ENCODE measurements at places on chromosomes 1 and 21.

- no peak for DNase-seq
Observed at GRCh38 chr1:46437723-46438122, 43.6 kb downstream of the FAAH start.

DNA sequence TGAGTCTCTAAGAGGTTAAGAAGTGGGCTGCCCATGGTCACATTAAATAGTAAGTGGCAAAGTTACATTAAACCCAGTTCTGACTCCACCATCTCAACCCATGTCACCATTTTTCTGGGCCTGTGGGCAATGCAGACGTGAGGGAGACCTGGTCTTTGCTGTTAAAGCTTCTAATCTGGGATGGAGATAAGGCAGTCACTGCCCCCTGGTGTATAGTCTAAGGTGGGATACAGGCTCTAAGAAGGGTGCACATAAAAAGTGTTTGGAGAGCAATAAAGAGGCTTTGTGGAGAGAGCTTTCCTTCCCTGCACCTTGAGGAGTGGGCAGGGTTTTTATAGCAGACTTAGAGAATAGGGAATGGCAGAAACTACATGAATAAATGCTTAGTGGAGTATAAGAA, 141.3 kb downstream of the ROR1 start:
- DNase-seq: peak; percentile 8

DNA sequence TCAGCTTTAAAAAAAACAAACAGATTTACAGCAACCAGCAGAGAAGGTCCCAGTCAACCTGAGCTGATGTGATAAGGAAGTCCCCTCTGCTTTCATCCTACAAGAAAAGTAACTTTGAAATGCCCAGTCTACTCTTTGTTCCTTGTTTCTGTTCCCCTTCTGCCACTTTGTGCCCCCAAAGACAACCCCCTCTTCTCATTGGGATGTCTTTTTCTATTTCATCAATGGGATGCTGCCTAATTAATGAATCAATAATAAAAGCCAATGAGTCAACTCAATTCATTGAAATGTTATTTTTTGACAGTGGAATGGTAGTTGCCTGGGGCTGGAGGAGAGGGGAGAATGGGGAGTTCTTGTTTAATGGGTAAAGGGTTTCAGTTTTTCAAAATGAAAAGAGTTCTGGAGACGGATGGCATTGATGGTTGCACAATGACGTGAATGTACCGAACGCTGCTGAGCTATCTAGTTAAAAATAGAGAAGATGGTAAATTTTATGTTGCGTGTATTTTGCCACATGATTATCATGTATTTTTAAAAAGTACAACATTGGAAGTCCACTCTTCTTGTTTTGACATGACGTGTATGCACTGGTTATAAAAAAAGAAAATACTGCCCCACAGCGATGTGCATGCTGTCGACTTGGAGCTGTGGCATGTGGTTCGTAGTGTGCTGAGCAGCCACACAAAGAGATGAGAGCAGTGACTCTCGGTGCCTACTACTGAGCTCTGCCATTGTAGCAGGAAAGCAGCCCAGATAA, 22.4 kb upstream of the PADI2 start:
- peak; percentile 66 for DNase-seq

DNA sequence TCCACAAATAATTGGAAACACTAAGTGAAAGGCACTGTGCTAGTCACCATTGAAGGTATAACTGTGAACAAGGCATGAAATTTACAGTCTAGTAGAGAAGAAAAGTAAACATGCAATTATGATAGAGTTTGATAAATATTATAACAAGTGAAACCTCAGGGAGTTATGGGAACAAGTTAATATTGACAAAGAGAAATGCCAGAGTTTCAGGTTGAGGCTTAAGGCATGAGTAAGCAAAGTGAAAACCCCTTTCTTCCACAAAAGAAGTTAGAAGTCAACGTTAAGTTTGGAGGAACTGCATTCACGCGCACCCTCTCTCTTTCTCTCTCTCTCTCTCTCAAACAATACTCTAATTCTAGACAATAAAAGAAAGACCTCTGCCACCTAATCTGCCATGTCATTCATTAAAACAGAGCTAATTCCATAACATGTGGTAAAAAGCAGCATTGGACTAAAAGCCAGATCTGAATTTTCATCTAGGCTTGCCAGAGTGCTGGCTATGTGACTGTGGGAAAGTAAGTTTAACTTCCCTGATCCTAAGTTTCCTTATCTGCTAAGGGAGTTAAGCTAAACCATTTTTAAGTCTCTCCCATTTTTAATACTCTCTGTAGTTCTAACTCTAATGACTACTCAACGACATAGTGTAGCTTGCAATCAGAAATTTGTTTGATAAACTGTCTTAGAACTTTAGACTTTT, 22.0 kb downstream of the SLC44A5 start:
- no peak for DNase-seq

GRCh38 chr1:8378981-8379470, 61.1 kb downstream of the SLC45A1 start:
- DNase-seq: no peak

DNA sequence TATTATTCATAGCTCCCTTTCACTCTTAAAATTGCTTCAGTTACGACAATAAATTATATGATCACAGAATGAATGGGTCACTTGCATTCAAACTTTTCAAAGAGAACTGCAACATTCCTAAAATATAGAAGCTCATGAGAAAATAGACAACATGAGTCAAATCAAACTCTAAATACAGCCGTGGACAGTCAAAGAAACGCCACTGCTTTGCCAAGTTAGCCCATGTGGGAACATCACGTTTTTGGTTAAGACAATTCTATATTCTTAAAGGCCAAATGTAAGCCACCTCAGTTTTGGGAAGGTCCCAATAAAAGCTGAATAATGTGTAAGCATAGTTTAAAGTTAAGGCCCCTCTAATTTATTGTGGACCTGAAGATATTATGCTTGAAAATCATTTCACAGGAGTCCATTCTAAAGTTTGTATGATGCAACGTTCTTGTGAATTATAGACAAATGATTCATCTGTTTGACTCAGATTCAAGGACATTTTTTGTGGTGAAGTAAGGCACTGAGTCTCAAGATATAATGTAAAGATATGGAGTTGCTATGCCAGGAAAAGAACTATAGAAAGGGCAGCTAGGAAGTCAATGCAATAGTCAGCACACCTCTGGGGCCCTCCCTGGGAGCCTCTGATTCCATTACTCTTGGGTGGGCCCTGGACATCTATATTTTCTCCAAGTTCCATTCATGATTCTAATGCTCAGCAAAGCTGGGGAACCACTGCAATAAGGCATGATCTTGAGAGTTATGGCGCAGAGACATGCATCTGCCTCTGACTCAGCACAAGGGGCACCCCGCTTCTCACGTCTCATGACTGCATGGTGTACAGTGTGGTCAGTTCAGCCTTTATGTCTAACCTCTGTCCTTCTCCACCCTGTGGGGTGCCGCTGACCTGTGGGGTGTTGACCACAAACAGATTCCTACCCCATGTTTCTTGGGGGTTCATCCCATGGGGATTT, 33.9 kb downstream of the ETS2 start:
- no peak for DNase-seq

DNA sequence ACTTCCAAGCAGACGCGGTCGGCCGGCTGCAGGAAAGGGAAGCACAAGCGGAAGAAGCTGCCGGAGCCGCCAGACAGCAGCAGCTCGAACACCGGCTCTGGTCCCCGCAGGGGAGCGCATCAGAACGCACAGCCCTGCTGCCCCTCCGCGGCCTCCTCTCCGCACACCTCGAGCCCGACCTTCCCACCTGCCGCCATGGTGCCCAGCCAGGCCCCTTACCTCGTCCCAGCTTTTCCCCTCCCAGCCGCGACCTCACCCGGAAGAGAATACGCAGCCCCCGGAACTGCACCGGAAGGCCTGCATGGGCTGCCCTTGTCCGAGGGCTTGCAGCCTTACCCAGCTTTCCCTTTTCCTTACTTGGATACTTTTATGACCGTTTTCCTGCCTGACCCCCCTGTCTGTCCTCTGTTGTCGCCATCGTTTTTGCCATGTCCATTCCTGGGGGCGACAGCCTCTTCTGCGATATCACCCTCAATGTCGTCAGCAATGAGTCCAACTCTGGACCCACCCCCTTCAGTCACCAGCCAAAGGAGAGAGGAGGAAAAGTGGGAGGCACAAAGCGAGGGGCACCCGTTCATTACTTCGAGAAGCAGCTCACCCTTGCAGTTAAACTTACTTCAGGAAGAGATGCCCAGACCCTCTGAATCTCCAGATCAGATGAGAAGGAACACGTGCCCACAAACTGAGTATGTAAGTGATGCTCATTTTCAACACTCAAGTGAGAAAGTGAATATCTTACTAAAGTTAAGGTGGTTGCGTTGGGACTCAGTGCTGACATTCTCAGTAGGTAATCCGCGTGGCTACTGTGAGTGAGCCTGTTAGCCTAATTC, 25.5 kb downstream of the UTS2 start:
- DNase-seq: no peak

DNA sequence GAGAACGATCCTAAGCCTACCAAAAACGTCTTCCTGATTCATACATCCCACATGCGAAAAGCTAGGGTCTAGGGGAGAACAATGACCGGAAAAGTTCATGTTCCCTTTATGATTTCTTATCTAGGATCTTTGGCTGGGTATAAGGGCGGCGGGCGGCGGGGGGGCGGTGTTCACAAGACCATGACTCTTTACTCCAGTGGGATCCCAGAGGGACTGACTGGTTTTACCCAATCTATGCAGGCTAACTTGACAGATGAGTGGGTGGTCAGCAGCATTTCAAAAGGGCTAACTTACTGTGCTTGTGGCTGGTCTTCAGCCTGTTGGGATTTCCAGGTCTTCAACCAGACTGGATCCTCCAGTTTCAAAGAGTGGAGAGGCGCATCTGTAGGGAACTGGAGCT, 40.3 kb downstream of the CNIH3 start:
- DNase-seq: no peak

GRCh38 chr1:112285316-112285715, 110.7 kb upstream of the CTTNBP2NL start:
- DNase-seq: no peak

- DNase-seq: peak; percentile 30
Observed at GRCh38 chr1:151993084-151993733, 450 bp downstream of the S100A10 start.

GRCh38 chr1:32066489-32066873, 6.3 kb upstream of the TMEM39B start:
- peak; percentile 22 for DNase-seq

GRCh38 chr1:107991371-107992066, 26.5 kb upstream of the VAV3 start:
- no peak for DNase-seq

- DNase-seq: no peak
Observed at GRCh38 chr1:4485398-4485797, 169.0 kb upstream of the AJAP1 start.

GRCh38 chr1:184257873-184258272, 129.0 kb upstream of the C1orf21 start:
- no peak for DNase-seq

DNA sequence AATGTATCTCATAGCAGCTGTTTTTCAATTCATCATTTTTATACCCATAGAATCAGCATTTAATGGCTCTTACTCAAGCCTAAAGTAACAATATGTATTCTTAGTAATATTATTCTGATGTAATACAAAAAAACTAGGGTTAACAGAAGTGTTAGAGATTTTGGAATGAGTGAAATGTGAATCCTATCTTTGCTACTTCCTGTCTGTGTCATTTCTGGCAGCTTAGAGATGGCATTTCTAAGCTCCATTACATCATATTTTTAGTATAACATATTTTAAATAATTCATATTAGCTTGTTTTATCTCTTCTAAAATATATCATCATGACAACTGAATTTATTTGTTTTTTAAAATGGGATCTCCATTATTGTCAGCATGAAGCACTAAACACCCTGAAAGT, 90.2 kb downstream of the LRRC7 start:
- DNase-seq: no peak

DNA sequence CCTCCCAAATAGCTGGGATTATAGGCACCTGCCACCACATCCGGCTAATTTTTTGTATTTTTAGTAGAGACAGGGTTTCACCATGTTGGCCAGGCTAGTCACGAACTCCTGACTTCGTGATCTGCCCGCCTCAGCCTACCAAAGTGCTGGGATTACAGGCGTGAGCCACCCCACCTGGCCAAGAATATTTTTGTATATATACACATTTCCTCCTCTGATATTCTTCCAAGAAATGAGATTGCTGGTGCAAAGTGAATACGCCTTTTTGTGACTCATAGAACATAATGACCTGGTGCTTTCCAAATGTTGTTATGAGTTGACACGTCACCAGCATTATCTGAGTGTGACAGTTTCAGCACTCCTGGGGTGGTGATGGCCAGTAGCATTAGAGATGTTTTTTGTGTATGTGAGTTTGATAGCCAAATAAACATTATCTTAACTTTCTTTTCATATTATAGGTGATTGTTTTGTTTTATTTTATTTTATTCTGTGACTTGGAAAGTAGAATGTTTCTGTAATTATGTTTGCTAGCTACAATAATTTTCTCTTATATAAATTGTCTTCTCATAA, 54.9 kb downstream of the KCNK1 start:
- DNase-seq: no peak

GRCh38 chr1:212692774-212693644, 6.6 kb downstream of the BATF3 start:
- no peak for DNase-seq

GRCh38 chr1:81366173-81366572, 434.6 kb upstream of the ADGRL2 start:
- no peak for DNase-seq

- no peak for DNase-seq
Observed at GRCh38 chr21:34996304-34997101, 52.6 kb downstream of the RUNX1 start.

- no peak for DNase-seq
Observed at GRCh38 chr1:210711825-210712612, 383.3 kb downstream of the HHAT start.

DNA sequence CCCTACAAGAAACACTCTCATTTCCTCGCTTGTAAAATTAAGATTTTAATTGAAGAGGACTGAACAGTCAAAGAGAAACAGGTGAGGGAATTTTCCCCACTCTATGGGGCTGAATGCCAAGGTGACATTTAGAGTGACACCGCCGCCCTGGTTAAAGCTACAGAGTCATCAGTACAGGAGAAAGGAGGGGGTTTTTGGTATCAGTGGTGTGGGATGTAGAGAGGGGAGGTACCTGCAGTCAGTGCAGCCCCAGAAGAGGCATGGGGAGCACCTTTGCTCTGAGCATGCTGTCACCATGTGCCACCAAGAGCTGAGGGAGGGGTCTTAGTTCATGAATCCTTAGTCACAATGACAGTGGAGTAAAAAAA, 2.8 kb downstream of the DIRAS3 start:
- no peak for DNase-seq

- peak; percentile 20 for DNase-seq
Observed at GRCh38 chr1:76901158-76901767, 34.0 kb downstream of the ST6GALNAC5 start.

DNA sequence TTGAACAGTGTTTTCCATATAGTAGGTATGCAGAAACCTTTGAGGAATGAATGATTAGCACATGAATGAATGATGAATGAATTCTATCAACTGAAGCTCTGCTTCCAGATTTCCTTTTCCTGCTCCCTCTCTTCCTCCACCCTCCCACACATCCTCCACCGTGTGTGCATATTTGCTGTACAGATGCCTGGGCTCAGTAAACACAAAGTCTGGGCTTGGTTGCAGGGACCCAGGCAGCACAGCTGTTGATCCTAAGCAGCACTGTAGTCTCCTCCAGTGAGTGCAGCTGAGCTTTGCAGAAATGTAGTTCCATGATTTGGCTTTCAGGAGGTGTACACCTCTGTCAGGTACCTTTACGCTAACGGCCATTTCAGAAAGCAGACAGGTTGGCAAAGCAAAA, 611.7 kb downstream of the NUF2 start:
- no peak for DNase-seq

Data from germinal center (tissue), 1 donor.